Pons (tissue), 1 donor: ENCODE measurements at places on chromosomes 5 and 9.

DNA sequence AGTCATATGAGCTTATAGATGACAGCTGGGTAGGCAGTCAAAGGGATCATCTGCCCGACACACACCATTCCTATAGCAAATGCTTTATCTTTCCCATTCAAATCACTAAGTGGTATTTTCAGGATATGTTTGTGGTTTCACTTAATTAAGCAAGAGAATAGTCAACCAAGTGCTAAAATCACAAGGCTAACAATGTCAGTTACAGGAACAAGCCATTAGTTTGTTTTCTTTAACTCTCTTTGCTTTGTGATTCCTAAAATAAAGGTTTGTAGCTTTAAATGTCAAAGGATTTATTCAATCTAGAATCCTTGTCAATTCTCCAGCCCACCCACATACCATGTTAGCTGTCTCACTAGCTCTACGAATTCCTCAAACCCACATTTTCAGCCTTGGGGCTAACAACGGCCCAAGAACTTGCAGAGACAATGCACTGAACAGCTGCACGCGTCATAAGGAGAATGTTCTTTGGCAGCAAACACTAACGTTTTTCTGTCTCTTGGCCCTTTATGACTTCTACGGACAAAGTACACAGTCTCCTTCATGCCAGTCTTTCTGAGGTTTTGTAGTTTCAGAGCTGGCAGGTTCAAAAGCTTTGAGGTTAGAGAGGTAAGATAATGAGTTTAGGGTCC is 56.6 kb downstream of the ELAVL2 start:
- no peak for DNase-seq

DNA sequence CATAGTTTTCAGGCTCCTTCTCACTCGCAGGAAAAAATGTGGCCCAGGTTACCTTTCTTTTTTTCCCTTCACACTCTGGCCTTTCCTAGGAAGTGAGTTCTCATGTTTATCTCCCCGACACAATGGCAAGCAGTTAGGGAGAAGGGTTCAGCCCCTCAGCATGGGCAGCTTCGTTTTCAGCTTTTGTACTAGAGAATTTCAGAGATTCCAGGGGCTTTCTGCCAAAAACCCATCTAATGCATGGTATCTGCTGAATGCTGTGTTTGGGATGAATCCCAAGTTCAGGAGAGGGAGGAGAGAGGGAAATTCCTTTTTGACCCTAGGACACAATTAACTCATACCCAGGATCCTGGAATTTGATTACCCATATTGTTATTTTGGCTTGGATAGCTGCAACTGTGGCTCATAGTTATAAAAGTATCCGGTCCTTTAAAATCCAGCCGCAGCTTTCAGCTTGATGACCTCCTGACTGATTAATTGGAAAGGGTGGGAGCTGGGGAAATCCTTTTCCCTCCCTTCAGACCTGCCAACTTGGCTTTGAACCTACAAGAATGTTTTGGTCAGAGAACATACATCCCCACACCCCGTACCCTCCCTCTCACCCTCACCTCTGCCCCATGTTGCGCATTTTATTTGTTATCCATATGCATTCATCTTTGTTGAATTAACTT is 78.4 kb downstream of the TMEM252 start:
- no peak for DNase-seq

DNA sequence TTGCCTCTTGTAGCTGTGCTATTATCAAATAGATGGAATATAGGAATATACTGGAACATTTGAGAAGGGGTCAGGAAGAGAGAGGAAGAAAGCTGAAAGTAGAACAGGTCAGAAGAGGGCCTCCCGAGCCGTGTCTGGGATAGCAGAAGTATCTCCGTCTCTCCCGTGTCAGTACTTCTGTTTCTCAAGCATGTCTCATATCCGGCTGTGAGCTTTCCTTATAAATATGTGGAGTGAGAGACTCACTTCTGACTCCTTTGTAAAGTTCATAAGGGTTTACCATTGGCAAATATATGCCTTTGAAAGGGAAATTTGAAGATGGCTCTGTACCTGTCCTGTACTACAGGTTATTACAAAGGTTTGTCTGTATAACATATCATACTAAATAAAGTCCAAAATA is 50.3 kb downstream of the MOCS2 start:
- DNase-seq, result no peak

- no peak for DNase-seq
Measured at GRCh38 chr5:153357493-153358112, 132.9 kb upstream of the GRIA1 start.

- no peak for DNase-seq
Measured at GRCh38 chr5:115810761-115811160, 5.7 kb downstream of the CDO1 start.

DNA sequence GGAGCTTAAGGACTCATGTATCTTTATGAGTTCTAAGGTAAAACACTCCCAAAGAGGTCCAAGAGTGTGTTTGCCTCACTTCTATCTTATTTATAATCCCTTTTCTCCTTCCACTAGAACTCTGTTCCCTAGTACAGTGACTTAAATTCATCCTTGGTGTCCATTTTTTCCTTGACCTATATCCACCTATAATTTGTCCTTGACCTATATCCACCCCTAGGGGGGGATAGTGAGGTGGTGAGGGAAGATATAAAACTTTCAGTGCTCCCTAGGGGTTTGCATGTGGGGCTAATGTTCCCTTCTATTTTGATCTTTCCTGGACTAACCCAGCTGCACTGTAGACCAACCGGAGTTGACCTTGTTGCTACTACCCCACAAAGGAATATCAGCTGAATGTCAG is 83.5 kb upstream of the GNAQ start:
- no peak for DNase-seq

DNA sequence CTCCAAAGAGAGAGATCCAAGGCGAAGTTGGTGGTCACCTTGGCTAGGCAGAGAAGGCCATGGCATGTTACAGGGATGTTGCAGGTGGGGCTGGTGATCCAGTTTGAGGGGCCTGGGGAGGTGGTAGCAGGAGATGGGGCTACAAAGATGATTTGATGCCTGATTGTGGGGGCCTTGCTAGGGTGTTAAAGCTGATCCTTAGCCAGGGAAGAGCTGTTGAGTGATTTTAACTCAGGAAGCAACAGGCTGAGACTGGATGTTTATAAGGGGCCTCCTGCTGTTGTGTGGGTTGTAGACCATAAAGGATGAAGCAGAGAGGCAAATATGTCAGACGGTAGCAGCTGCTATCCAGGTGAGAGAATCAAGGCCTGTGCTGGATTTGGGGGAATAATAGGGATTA is 19.0 kb upstream of the SMAD5 start:
- no peak for DNase-seq

DNA sequence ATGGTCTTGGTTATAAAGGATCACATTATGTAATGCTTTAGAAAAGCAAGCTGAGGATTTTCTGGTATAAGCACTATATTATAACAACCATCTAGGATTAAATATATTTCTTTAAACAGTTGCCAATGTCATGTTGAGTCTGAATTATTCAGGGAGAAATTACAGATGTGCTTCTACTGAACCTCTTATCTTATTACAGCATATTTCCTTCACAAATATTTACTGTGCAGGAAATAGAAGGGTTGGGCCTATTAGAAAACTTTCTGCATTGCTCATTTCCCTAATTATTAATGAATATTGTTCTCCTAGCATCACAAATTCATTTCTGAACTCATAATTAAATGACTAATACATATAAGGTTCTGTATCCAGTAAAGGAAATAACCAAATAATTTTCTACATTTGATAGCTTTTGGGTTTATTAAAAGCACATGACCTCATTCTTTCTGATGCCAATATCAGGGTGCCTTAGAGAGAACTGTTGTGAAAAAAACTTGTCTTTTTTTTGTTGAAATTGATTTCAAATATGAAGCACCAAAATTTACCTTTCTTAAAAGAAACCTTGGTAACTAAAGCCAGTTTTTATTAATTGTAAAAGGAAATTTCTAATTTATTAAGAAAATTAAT is 476.8 kb upstream of the PTGER4 start:
- DNase-seq, result no peak

GRCh38 chr5:132915681-132916080 is 42.2 kb downstream of the LEAP2 start:
- DNase-seq, result no peak

GRCh38 chr9:81772144-81772543 is 82.8 kb upstream of the TLE1 start:
- DNase-seq, result no peak

DNA sequence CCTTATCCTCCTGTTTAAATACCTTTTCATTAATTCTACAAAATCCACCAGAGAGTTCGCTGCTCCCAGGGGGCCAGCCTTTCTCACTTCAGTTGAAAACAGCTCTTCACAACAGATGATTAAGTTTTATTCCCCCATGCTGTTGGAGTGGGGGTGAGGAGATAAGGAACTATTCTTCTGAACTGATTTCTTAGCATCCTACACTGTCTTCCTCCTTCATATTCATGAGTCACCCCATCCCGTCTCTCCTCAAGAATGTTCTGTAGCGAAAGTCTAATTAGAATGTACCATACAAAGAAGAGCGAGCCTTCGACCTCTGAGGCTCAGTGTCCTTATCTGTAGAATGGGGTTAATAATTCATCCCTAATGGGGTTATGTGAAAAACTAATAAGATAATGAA is 138.0 kb downstream of the PIK3R1 start:
- no peak for DNase-seq

DNA sequence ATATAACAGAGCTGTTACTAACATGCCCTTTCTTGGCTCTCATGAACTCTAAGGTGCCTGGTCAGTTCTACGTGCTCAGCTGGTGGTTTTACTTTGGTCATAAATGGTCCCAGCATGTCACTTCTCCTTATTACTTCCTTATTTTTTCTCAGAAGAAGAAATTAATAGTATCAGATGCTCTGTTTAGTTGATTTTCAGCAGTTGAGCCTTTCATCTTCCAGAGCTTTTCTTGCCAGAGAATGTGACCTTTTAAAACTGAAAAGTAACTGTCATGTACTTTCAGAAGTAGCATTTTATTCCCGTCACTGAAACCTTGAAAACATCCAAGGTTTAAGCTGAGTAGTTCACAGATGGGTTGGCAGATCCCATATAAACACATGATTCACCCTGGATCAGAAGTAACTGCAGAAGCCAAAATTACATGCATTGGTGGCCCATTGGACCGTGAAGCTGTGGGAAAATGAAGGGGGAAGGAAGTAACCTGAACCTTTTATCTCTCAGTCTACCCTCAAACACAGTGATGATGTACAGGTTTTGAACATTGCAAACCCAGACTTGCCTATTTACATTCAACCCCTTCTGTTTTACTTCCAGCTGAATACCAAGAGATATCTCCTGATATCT is 50.5 kb downstream of the HACD4 start:
- peak; percentile 56 for DNase-seq

- DNase-seq, result no peak
Measured at GRCh38 chr5:969408-969839, 39.2 kb upstream of the NKD2 start.

GRCh38 chr9:112705768-112706427 is 12.0 kb downstream of the INIP start:
- peak; percentile 88 for DNase-seq

DNA sequence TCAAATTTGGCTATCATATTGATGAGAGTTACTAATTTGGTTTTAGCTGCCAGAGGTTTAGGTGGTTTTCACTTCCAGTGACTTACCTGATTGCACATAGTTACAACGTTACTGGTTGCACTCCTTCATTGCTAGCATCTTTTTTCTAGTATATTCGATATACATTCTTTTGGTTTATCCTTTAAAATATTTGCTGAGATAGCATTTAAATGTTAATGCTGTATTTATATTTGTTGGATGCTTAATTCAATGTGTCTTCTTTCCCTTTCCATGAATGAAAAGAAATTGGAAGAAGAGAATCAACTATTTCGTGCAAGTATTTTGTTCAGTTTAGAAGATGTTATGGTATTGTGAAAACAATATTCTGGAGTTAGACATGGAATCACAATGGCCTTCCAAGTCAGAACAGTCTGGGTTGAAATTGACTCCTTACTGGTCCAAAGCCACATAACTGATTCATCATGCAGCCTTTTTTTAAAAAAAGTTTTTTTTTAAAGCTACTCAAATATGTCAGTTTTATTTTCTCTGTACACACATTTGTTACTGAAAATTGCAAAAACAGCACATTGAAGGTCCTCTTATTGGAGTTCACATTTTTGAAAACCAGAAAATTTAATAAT is 2.2 kb downstream of the SPIN1 start:
- no peak for DNase-seq

DNA sequence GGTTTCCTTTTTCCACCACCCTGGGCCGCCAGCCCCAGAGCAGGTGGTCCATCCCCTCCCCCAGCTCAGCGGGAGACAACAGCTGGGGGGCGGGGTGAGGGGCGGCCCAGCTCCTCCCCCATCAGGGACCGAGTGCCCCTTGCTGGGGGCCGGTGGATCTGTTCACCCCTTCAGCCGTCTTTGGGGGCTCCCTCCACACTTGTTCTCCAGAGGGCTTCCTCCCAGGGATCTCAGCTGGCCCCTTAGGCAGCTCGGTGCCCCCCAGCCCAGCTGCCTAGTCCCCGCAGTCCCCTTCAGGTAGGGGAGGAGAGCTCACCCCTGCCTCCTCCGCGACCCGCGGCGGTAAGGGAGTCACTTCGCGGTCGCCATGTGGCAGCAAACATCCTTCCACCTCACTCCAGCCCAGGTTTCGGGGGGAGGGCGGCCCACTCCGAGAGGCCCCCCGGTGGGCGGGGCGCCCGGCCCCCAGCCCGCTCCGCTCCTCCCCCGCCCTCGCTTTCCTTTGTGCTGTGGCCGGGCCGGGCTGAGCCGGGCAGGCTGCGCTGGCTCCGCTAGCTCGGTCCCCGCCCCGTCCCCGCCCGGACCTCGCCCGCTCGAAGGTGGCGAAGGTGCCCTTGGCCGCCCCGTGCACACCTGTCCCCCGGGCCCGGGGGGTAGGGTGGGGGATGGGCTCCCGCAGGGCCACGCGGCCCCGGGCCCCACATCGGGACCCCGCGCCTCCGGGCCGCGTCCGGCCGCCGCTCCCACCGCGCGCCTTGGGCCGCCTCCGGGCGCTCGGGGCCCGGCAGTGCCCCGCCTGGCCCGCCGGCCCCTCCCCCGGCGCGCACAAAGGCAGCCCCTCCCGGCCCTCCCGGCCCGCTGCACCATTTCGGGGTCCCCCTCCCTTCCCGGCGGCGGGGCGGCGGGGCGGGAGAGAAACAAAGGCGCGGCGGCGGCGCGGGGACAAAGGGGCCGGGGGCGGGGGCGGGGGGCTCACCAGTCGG is 683 bp downstream of the DBN1 start:
- no peak for DNase-seq

GRCh38 chr9:3244963-3245653 is 280.7 kb downstream of the RFX3 start:
- DNase-seq, result no peak
